ENCODE measurements at places on chromosomes 6 and 20.

DNA sequence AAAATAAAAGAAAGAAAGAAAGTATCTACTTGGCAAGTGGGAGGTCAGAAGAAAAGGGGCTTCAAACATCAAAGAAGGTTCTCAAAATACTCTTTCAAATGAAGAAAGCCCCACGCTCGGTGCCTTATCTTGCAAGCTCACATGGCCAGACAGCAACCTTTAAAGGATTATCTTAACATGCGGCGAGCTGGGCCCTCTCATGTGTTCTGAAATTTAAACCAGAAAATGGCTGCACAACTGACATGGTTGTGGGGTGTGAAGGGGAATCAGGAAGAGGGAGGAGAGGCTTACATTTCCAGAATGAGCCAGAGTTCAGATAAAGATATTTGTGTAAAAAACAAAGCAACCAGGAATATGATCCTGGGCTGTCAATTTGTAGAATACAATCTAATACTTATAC, 363.1 kb downstream of the PRKN start:
- no peak for DNase-seq

DNA sequence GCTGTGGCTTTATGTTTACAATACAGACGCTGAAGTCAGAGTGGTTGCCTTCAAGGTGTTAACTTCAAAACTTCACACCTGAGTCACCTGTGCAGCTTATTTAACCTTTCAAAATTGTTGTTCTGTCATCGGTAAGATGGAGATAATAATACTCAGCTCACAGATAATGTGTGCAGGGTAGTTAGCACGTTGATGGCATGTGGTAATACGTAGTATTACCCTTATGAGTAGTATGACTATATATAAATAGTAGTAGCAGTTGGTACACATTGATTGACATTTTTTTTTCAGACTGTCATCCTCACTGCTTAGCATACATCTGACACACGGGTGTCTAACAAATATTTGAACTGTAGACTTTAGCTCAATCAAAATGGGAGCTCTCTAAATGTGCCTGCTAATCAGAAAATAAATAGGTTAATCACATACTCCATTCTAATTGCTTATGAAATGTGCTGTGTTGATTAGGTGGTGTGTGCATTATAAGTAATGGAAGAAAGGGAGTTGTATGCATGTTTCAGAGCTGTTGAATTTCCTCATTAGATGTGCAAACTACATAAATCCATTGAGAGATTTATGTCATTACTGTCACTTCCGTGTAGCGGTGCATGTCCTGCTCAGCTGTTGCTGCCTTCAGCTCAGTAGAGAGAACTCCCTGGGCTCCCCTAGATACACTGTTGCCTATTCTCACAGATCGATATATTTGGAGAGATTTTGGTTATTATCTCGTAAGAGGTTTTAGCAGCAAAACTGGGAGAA, 11.2 kb upstream of the MROH8 start:
- DNase-seq: no peak

DNA sequence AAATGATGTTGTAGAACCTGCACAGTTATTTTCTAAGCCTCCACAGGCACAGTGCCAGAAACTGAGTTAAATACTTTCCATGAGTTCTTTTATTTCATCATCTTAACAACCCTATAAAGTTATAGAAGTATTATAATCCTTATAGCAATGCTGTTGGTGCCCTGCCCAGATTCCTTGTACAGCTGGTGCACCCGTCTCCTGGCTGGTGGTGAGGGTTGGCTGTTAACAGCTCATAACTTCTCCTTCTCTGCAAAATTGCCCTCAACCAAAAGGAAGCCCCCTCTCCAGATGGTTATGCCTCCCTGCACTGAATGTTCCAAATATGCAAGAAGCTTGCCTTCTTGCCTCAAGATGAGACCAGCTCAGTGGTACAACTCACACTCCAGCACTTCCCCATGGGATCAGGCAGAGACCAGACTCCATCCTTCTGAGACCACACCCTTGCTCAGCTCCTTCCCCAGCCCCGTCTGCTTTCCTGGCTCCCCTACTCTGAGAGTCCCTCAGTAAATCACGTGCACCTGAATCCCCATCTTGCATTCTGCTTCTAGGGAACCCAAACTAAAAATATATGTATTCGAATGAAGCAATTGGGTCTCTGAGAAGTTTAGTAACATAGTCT, 304.4 kb upstream of the PLCB4 start:
- DNase-seq: peak; percentile 50

- DNase-seq: peak; percentile 94
Observed at GRCh38 chr6:44127186-44128019, at the start of the genes MRPL14 and TMEM63B. MRPL14 (minus strand) TSS chr6:44127452; CDS start chr6:44116611, 10,841 bp downstream. TMEM63B (plus strand) TSS chr6:44127554; CDS start chr6:44134585, 7,031 bp downstream.

GRCh38 chr6:30163090-30163917, at the start of gene TRIM15:
TRIM15 (plus strand) TSS chr6:30163546; CDS start chr6:30163685, 139 bp downstream.
- DNase-seq: no peak

- no peak for DNase-seq
Observed at GRCh38 chr6:53608396-53608795, 57.2 kb downstream of the KLHL31 start.

- no peak for DNase-seq
Observed at GRCh38 chr6:135722679-135723078, 128.8 kb upstream of the PDE7B start.

DNA sequence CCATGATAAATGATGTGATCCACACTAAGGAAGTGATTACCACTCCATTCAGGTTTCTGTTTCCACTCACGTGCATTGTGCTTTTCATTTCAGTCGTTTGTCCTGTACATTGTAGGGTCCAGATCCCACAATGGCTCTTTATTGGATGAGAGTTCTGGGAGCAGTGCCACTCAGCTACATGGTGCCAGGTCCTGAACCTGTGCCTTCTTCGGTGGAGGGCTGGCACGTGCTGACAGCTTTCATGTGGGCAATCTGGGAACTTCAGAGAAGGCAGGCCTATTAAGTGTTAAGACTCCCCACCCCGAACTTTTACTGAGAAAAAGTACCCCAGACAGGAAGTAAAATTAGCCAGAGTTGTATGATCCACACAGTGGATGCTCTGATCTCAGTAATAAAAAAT, 255.0 kb downstream of the ESR1 start:
- no peak for DNase-seq

- DNase-seq: no peak
Observed at GRCh38 chr20:60579941-60580515, 621.8 kb downstream of the CDH26 start.

- no peak for DNase-seq
Observed at GRCh38 chr6:147054158-147054557, 150.1 kb upstream of the STXBP5 start.

DNA sequence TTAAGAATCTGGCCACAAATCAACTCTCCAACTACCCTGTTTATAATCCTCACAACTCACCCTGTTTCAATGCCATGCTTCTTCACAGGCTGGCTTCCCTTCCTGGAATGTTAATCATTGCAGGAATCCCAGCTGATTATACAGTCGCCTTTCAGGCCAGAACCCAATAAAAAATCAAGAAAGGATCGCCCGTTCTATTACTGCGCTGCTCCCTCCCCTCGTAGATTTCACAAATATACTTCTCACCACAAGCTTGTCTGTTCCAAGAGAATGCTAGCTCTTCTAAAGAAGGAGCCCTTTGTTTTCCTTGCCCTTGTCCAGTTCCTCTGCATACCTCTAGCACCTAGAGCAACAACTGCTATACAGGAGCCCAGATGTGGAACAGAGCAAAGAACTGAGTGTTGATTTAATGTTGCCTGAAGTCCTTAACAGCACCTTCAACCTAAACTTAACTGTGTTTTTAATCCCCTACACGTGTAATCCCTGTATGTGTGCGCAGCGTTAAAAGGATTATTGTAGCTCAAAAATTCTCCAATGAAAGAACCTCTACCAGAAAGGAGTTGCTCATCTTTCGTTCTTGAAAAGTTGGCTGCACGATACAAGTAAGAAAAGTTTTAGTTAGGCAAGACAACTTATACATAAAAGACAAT, 988 bp downstream of the ECHDC1 start:
- DNase-seq: no peak

DNA sequence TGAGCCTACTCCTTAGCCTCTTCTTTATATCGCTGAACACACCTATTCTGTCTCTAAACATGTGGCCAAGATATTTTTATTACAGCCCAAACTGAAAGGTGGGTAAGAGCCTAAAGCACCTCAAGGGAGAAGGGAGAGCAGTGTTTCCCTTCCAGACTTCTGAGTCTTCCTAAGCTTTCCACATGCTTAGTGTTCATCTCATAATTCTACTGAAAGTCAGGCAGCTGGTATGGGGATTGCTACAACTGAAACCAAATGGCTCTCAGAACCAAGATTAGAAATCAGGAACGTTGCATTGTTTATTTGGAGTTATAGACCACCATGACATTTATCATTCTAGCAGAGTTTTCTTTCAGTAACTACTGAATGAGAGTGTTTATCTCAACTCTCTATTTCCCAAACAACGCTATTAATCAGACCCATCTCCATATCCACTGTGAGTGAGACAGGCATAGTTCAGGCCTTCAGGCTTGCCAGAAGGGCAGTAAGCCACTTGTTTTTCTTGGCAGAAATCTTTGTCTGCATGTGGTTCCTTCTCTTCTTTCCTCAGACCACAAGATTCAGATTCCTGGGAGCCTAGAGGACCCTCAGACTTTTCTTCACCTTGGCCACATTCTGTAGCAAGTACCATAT, 22.8 kb downstream of the VGLL2 start:
- DNase-seq: no peak

GRCh38 chr6:162271922-162272321, 455.6 kb downstream of the PRKN start:
- no peak for DNase-seq

DNA sequence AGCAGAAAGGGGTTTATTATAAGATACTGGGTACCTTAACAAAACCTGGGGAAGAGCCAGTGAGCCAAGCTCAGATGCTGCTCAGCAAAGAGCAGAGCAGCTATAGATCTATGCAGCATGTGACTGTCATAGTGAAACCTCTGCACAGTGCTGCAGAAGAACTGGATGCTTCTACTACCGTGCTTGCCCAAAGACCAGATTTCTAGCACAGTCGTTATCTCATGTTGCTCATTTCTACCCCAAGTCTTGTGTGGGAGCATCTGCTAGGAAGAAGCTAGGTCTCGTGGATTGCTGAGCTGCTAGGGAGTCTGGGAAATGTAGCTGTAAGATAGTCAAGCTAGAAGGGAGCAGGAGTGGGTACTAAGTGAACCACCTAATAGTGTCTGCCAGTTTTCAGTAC, 31.7 kb upstream of the GNRH2 start:
- DNase-seq: no peak

- no peak for DNase-seq
Observed at GRCh38 chr6:73329201-73329600, 24.9 kb downstream of the DPPA5 start.

- no peak for DNase-seq
Observed at GRCh38 chr20:55009066-55009465, 533.7 kb downstream of the DOK5 start.

DNA sequence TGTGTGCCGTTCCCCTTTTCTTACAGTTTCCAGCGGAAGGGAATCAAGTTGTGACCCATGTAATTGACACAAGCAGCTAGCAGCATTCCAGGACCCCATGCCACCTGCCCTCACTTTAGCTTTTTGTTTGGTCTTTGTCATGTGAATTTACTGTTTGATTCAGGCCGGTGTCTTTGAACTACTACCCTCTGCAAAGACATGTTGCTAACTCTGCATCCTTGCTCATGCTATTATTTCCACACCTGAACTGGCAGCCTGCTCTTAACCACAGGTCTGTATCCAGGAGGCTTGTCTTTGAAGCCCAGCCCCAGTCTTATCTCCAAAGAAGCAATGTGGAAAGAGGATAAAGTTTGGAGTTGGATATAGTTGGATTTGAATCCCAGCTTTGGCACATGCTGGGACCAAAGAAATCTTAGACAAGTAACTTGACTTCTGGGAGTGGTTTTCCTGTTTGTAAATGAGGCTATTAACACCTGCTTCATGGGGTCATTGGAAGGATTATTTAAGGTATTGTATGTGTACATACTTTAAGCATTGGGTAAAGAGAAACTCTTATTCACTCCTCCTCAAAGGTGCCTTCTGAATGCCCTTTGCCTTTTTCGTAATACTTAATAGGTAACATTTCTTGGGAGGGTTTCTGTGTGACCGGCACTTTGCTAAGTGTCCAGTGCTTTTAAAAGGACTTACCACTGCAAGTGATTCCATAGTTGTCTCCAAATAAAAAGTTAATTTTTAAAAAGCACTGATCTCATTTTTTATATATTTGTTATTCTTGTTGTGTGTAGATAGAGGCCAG, 52.4 kb downstream of the RALY start:
- no peak for DNase-seq

Data from Peyer's patch (tissue), 4 donors.